ENCODE measurements at places on chromosomes 16 and 17.

GRCh38 chr16:88811769-88812512 lies at the start of gene APRT:
Gene APRT, minus strand, starts transcription at chr16:88811928. Its CDS starts 29 bp downstream, at chr16:88811899.
- DNase-seq, result no peak

DNA sequence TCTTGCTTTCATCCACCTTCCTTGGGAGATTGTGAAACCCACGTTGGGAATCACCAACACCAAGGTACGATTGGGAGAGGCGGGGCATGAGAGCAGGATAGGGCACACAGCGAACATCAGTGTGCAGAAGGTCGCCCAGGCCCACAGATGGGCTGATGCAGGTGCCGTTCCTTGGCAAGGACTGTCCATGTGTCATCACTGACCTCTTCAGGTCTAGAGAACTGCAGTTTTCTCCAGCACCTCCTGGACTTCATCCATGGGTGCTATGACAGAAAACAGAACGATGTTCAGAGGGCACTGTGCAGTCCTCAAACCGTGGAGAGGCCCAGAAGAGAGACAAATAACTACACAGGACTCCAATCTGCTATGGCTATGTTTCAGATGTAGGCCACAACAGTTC lies 23.9 kb upstream of the TAT start:
- no peak for DNase-seq

- no peak for DNase-seq
Observed at GRCh38 chr16:11320170-11320569, 25.1 kb upstream of the RMI2 start.

- DNase-seq, result no peak
Observed at GRCh38 chr17:47335101-47335936, 11.6 kb downstream of the EFCAB13 start.

GRCh38 chr16:86555704-86556075 lies 655 bp upstream of the MTHFSD start:
- DNase-seq, result no peak

DNA sequence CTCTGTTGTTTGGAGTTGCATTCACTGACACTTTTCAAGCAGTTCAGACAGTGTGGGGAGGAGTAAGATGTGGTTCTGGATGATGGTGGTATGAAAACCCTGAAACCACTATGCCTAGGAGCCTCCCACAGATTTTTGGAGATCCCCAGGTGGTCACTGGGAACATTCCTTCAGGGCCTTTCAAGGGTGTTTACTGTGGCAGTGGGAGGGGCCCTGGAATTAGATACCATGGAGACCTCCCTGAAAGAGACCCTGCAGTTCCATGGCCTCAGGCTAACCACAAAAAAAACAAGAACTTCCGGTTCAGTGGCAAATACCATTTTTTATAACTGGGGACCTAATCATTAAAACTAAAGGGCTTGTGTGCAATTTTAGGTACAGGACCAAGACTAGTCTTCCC lies 79.9 kb downstream of the TMEM100 start:
- no peak for DNase-seq

GRCh38 chr16:53642094-53642493 lies 61.6 kb downstream of the RPGRIP1L start:
- DNase-seq, result no peak

DNA sequence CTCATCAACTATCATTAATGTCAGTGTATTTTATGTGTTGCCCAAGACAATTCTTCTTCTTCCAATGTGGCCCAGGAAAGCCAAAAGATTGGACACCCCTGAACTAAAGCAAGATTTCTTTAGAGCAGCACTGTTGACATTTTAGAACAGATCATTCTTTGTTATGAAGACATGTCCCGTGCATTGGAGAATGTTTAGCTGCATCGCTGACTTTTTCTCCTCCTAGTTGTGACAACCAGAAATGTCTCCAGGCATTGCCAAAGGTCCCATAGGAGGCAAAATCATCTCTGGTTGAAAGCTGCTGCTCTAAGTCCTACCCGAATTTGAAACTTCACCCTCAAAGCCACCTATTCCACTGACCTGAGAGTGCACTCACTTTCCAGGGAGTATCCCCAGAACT lies 62.7 kb upstream of the IRX6 start:
- no peak for DNase-seq

DNA sequence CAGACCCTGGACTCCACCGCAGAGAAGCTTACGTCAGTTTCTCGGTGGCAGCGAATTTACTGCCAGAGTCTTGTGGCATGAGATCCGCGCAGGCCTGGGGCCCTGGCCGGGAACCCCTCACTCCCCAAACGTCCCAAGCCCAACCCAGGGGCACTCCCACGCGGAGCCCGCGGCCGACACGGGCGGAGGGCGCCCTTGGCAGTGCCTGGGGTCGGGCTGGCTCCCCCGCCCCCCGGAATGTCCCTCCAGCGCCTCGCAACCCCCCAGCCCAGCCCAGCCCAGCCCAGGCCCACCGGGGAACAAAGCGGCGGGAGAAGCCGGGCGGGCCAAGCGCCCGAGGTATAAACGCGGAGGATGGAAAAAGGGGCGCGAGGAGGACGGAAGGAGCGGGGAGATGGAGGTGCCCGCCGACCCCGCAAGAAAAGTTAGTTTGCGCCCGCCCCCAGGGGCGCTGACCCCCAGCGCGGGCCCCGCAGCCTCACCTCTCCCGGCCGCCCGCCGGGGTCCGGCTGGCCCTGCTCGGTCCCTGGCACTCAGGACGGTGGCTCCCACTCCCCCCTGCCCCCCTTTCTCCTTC lies 330 bp downstream of the CASKIN2 start:
- DNase-seq, result no peak

GRCh38 chr16:69195369-69196029 lies 8.5 kb downstream of the SNTB2 start:
- DNase-seq, result no peak

DNA sequence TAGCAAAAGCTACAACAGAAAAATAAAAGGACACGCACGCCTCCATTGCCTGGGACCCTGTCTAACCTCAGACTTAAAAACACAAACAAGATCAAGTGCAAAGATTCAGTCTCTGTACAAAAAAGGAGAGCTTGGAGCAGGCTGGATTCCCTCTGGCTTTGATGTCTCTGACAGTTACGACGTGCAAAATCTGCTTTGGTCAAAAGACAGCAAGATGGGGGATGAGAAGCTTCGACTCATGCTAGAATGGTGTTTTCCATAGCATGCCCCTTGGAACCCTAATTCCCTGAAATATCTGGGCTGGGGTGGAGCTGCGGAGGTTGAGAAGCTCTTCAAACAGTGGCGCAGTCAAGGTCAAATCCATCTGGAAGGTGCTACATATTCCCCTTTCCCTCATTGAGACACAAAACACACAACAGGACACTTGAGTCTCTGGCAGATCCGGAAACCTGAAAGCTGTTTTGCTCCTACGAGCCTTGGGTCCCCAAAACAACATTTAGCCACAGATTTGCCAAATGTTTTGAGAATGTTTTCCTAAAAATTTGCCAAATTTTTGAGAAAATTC lies 9.1 kb downstream of the MYH11 start:
- DNase-seq, result no peak

DNA sequence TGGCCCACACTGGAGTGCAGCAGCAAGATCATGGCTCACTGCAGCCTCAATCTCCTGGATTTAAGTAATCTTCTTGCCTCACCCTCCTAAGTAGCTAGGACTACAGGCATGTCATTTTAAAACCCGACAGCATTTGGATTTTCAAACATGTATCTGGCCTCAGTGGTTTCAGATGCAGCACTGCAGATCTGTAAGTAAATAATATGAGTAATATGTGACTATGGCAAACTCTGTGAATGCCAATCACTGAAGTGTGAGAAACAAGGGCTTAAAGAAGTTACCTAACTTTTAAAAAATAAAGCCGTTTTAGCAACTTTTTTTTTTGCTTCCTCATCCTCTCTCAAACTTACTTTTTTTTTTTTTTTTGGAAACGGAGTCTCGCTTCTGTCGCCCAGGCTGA lies 11.9 kb downstream of the CEP20 start:
- no peak for DNase-seq

DNA sequence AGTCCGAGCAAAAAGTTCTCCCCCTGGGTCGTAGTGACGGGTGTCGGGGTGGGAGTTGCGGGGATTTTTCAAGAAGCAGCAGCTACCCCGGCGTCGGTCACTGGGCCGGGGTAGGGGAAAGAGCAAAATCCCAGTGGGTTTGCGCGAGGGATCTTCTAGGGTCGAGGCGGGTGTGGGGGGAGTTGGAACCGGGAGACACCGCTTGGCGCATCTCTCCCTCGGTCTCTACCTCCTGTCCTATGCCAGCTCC lies 2.3 kb upstream of the UBTF start:
- DNase-seq, result no peak

- no peak for DNase-seq
Observed at GRCh38 chr16:2963074-2963722, 877 bp upstream of the KREMEN2 start.

DNA sequence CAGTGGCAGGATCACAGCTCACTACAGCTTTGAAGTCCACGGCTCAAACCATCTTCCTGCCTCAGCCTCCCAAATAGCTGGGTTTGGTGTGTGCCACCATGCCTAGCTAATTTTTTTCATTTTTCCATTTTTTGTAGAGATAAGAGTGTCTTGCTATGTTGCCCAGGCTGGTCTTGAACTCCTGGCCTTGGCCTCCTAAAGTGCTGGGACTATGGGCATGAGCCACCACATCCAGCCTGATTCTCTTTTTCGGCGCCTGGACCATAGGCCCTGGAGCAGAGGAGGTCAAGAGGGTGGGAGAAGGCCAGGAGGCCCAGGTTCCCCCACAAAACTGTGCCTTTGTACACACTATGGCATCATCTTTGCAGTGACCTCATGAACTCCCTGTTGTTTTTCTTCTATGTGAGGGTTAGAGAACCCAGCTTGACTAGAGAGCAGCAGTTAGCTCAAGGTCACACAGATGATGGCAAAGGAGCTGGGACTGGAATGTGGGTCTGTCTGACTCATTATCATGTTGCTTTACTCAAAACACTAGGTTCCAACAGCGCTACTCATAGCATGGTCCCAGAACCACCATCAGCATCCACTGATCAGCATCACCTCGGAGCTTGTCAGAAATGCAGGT lies 16.3 kb downstream of the SCN4A start:
- DNase-seq, result no peak

GRCh38 chr17:13776027-13776551 lies 174.4 kb upstream of the HS3ST3A1 start:
- DNase-seq, result no peak

Data from vagina (tissue), 2 donors.